ENCODE measurements at places on chromosomes 3 and 15.
A peak's percentile ranks its signal among the peaks of the same experiment; 100 is the strongest.

DNA sequence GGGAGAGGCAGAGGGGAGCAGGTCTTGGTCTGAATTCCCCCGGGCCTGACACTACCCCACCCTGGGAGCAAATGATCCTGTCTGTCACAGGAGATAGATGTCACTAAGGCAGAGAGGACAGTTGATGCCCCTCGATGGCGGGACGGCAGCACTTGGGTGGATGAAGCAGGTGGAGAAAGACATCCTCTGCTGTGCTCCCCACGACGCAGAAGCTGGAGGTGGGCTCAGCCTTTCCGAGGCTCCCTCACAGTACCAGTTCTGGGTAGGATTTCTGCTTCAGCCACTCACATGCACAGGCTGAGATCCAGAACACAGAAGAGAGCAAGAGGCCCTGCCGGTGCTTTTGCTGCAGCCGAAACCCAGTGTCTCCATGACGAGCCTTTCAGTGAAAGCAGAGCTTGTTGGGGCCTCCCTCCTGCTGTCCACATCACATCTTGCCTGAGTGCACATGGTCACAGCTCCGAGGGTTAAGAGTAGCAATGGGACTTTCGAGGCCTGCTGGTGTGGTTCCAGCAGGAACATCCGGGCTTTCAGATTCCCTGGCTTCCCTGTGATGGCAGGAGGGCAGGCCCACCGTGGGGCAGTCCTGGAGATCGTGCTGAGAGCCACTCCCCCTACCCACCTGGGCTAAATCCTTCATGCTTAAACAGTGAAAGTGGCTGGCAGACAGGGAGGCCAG lies 107.3 kb upstream of the PRR20G start:
- H3K27me3 ChIP-seq, result no peaks in the 10 kb centered on the region
- H3K4me3 ChIP-seq, result no peak overlapping the region
- no peak overlapping the region for H3K27ac ChIP-seq
- DNase-seq, result no peak
- H3K4me1 ChIP-seq, result no peaks in the 10 kb centered on the region

DNA sequence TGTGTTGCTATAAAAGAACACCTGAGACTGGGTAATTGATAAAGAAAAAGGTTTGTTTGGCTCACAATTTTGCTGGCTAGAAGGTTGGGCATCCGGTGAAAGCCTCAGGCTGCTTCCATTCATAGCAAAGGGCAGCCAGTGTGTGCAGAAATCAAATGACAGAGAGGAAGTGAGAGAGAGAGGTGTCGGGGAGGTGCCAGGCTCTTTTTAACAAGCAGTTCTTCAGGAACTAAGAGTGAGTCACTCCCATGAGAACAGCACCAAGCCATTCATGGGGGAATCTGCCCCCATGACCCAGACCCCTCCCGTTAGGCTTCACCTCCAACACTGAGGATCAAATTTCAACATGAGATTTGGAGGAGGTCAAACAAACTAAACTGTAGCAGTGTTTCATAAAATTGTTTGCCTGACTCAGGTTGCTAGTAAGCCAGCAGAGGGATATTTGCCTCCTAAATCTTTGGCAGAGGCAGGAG lies 4.5 kb upstream of the PARP15 start:
- no peak overlapping the region for H3K4me3 ChIP-seq
- peaks cover 9% of the 10 kb centered on the region for H3K36me3 ChIP-seq
- H3K27ac ChIP-seq, result no peak overlapping the region
- peak; percentile 29 for DNase-seq
- H3K27me3 ChIP-seq, result no peaks in the 10 kb centered on the region
- H3K4me1 ChIP-seq, result peaks cover 43% of the 10 kb centered on the region

DNA sequence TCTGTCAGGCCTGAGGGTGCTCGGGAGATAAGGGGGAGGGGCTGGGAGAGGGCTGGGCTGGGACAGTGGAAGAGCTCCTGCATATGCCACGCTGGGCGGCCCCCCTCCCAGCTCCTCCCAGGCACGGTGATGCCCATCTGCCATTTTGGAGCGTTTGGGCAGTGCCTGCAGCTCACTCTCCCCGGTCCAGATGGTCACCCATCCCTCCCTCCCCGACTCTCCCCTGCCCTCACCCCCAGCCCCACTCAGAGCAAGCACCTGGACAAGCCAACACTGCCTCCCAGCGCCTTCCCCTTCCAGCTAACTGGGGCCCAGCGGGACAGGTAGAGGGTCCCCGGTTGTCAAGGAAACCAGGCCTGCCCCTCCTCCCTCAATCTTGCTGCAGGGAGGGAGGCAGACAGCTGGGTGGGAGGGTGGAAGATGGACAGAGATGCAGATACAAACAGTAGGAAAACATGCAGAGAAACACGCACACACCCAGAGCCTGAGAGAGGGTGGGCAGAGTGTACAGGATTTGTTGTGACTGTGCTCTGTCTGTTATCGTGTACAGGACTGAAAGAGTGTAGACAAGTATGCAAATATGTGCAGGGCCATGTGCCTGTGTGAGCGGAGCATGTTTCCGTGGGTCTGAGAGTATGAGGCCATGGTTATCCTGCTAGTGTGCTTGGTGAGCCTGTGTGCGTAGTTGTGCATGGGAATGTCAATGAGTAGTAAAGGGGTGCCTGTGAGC lies 17.5 kb upstream of the CORO2B start:
- no peak overlapping the region for H3K4me3 ChIP-seq
- DNase-seq, result no peak
- peaks cover 10% of the 10 kb centered on the region for H3K27me3 ChIP-seq
- H3K36me3 ChIP-seq, result no peaks in the 10 kb centered on the region
- peaks cover 11% of the 10 kb centered on the region for H3K4me1 ChIP-seq
- no peak overlapping the region for H3K27ac ChIP-seq

- H3K27me3 ChIP-seq, result peaks cover 14% of the 10 kb centered on the region
- H3K36me3 ChIP-seq, result no peaks in the 10 kb centered on the region
- no peak overlapping the region for H3K4me3 ChIP-seq
- no peak overlapping the region for H3K27ac ChIP-seq
Measured at GRCh38 chr3:48664929-48665328, 2.2 kb upstream of the CELSR3 start.

DNA sequence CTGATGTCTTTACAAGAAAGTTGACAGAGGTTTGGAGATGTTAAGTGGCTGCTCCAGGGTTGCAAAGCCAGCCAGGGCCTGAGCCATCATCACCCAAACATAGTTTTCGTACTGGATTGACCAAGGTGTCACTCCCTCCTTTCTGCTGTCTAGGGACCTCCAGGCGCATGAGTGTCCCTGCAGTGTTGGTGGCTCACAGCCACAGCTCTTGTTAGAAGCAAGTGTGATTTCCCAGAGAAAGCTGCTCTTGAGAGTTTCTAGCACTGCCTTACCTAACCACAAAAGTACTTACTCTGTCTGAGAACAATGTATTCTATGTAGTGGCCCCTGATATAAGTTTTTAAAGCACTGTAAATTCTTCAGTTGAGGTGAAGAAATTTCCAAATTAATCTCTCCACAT lies 144.1 kb downstream of the SOX2 start:
- H3K4me3 ChIP-seq, result no peak overlapping the region
- no peak overlapping the region for H3K27ac ChIP-seq
- no peaks in the 10 kb centered on the region for H3K36me3 ChIP-seq
- no peaks in the 10 kb centered on the region for H3K27me3 ChIP-seq
- H3K4me1 ChIP-seq, result no peaks in the 10 kb centered on the region

DNA sequence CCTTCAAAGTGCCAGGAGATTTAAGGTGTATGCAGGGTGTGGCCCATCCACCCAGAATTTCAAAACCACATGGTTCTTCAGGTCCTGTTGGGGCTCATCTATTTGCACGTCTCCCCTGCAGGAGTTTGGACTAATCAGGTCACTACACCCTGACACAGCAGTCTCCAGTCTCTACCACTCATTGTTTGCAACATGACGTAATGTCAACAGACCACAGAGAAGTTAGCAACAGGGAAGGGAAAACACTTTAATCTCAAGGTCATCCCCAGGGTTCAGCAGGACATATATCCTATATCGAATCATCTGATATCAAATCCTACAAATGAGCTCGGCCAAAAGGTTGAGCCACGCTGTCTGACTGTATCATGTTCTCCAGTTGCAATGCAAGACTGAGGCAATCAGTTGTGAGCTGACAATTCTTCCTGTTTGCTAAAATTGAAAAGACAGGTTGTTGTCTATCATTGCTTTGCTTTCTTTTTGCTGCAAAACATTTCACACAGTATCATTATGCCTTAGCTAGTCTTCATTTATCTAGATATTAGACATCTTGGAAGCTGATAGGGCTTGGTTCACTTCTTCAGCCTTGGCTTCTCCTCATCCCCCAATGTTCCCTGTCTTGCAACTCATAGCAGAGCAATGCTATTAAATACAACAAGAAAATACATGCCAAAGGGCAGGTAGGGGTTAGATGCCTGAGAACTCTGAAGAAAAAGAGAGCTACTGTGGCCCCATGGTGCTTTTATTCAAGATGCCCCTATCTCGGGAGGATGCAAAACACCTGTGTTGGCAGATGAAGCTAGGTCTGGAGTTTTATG lies 13.4 kb upstream of the LEKR1 start:
- no peak for DNase-seq
- H3K36me3 ChIP-seq, result no peaks in the 10 kb centered on the region
- H3K4me3 ChIP-seq, result no peak overlapping the region
- peak overlapping the region; percentile 39 for H3K27ac ChIP-seq
- peaks cover 2% of the 10 kb centered on the region for H3K4me1 ChIP-seq
- no peaks in the 10 kb centered on the region for H3K27me3 ChIP-seq

DNA sequence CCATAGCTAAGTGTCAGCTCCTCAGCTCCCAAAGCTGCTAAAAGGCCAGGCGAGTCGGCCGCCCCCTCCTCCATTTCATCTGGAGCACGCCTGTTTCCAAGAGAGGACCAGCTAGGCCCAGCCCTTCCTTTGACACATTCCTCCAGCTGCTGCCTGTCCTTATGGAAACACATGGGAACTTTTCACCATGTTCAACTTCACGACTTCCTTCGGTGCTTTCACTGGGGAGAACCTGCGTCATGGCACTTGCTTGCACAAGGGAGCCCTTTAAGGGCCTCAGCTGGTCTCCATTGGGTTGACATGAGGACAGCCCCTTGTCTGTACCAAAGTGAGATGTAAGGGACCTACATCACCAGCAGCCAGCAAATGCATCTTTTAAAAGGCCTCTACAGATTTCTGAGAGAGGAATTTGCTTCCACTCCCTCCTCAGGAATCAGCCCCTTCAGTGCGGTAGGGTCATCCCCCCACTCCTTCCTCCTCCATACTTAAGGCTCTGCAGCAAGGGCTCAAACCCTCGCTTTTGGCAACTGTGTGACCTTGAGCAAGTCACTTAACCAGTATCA lies 2.1 kb downstream of the MAGI1 start:
- no peaks in the 10 kb centered on the region for H3K36me3 ChIP-seq
- H3K27ac ChIP-seq, result no peak overlapping the region

GRCh38 chr3:113601240-113601639 lies 68.9 kb downstream of the SIDT1 start:
- no peak overlapping the region for H3K27ac ChIP-seq
- peaks cover 7% of the 10 kb centered on the region for H3K4me1 ChIP-seq
- no peaks in the 10 kb centered on the region for H3K27me3 ChIP-seq

DNA sequence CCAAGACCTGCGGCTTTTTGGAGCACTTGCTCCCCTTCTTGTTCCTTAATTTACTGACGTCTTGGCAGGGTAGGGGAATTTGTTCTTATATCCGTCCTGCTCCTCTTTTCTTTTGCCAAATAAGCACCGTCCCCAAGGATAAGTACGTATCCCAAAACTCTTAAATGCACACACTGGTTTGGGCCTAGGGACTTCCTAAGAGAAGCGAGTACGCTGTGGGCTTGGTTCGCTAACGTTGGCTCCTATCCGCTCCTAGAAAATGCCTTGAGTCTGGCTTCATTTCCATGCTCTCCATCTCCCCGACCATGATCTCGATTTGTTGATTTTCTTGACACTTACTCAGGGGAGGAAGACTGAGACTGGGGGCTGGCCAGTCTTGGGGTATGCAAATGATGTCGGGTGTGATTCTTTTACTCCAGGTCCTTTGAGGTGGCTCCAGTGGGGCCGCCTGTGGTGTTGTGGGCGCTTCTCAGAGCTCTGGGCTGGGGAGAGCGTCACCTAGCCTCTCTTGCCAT lies 1.3 kb downstream of the MYRIP start:
- DNase-seq, result no peak
- no peak overlapping the region for H3K4me3 ChIP-seq
- no peaks in the 10 kb centered on the region for H3K36me3 ChIP-seq
- H3K27ac ChIP-seq, result no peak overlapping the region
- H3K4me1 ChIP-seq, result no peaks in the 10 kb centered on the region

- H3K27ac ChIP-seq, result no peak overlapping the region
- H3K27me3 ChIP-seq, result peaks cover 5% of the 10 kb centered on the region
- DNase-seq, result no peak
- H3K4me1 ChIP-seq, result no peaks in the 10 kb centered on the region
Measured at GRCh38 chr15:93247466-93248121, 158.6 kb upstream of the RGMA start.

- H3K27ac ChIP-seq, result no peak overlapping the region
- H3K27me3 ChIP-seq, result no peaks in the 10 kb centered on the region
Measured at GRCh38 chr15:38212729-38213351, 39.8 kb upstream of the SPRED1 start.

DNA sequence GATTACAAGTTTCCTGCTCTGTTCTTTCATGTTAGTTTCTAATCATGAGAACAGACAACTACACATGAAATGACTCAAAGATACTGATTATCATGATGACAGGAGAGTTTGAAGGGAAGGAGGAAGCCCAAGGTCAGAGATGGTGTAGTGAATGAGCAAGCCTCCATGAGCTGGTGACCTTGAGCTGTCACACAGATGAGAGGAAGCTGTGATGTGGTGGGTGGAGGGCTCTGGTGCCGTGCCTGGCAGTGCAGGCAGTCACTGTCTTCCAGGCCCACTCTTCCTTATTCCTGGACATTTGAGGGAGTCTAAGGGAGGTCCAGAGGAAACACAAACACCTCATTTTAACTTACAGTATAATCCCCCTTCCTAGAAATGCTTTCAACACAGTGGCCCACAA lies 133.4 kb upstream of the ROPN1 start:
- no peaks in the 10 kb centered on the region for H3K36me3 ChIP-seq
- no peak overlapping the region for H3K4me3 ChIP-seq
- no peaks in the 10 kb centered on the region for H3K27me3 ChIP-seq
- no peak for DNase-seq
- no peak overlapping the region for H3K27ac ChIP-seq

GRCh38 chr3:74546426-74546825 lies 68.0 kb downstream of the CNTN3 start:
- H3K4me1 ChIP-seq, result no peaks in the 10 kb centered on the region
- no peak overlapping the region for H3K4me3 ChIP-seq
- no peak for DNase-seq
- no peaks in the 10 kb centered on the region for H3K36me3 ChIP-seq
- no peaks in the 10 kb centered on the region for H3K27me3 ChIP-seq
- H3K27ac ChIP-seq, result no peak overlapping the region

GRCh38 chr3:66816090-66816761 lies 181.9 kb upstream of the KBTBD8 start:
- no peak overlapping the region for H3K4me3 ChIP-seq
- no peaks in the 10 kb centered on the region for H3K27me3 ChIP-seq
- DNase-seq, result no peak
- H3K36me3 ChIP-seq, result no peaks in the 10 kb centered on the region
- H3K27ac ChIP-seq, result no peak overlapping the region
- H3K4me1 ChIP-seq, result no peaks in the 10 kb centered on the region

DNA sequence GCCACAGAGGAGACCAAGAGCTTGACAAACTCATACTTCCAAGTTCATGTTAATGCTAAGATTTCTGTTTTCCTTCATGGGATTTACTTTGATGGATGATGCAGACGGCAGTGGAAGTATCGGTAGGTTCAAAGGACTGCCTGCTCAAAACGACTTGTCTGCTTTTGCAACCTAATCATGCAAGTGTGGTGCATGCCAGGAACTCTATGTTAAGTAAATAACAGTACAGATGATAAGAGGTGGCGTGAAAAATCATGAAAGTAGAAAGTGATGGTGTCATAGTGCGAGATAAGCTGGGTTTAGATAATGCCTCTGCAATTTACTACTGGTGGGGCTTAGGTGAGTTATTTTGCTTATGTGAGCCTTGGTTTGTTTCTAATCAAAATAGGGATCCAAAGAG lies 14.7 kb upstream of the LMCD1 start:
- no peak overlapping the region for H3K27ac ChIP-seq
- no peaks in the 10 kb centered on the region for H3K27me3 ChIP-seq
- H3K4me3 ChIP-seq, result no peak overlapping the region
- H3K4me1 ChIP-seq, result no peaks in the 10 kb centered on the region
- DNase-seq, result no peak
- H3K36me3 ChIP-seq, result no peaks in the 10 kb centered on the region
